ENCODE measurements at places on chromosomes 12 and 14.

DNA sequence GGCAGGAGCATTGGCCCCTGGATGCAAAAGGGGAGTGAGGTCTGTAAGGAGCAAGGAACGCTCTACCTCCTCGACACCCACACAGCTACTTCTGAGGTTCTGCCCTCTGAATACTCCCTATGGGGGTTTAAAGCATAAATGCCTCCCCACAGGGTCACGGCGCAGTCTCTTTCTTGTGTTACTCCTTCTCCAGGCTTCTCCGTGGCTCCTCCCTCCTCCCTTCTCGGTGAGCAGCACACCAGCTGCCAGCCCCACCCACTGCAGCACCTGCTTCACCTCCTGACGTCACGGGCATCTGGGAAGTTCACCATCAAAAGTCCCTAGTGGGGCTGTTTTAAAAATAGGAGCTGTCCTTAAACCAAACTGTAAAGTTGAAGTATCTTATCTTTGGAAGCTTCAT lies 67.3 kb downstream of the SPTB start:
- DNase-seq, result peak; percentile 63

DNA sequence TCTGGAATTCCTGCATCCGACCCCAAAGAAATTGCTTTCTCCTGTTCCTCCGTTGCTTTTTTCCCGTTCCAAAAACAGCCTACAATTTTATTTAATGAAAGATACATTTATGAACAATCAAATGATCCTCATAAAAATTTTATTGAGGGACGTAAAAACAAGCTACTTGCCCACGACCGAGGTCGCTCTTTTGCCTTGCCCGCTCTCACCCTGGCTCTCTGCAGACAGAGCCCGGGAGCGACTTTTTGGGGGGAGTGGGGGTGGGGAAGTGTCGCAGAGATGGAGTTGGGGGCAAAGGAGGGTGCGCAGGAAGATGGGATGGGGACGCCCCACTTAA lies 1.1 kb upstream of the HOXC9 start:
- DNase-seq, result no peak

DNA sequence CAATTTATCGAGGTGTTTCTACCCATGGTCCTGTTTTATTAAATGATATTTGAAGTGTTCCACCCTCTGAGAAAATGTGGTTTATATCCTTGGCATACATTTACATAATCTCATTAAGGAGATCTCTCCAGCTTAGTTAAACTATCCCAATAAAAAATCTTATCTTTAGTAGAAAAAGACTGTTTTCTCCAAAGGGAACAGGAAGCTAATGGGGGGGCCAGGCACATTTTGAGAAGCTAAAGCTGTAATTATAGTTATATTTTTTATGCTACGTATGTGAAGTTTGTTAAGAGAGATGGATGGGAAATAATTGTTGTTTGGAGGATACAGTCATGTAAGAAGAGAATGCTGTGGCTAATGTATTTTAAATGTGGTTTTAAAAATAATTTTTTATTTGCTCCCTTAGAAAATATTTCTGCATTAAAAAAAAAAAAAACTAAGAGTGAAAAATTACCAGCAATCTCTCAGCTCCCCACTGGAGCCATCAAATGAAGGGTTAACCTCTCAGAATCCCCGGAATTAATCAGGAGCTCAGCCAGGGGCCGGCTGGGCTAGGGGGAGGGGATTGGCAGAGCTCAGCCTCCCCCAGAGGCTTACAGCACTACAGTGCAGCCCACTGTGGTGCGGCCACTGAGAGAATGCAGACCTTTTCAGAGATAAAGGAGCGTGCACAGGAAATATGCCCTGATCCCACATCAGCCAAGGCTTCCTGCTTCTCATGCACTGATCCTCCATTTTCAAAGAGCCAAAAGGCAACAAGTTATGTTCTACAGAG lies 185.8 kb downstream of the EGLN3 start:
- no peak for DNase-seq

DNA sequence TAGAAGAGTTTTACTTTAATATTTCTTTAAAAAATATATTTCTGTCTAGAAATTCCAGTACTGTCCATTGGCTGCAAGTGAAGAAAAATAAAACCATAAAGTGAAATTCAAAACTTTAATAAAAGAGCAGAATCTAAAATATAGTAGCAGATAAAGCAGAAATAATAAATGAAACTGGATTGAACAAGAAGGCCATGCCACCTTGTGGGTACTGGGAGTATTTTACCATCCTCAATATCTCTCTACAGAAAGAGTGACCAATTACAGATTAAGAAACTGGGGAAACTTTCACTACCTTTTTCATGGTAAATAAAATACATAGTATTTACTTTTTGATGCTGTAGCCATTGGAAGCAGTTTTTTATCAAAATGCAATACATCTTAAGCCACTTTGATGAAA lies 220.5 kb downstream of the BCAT1 start:
- DNase-seq, result no peak

DNA sequence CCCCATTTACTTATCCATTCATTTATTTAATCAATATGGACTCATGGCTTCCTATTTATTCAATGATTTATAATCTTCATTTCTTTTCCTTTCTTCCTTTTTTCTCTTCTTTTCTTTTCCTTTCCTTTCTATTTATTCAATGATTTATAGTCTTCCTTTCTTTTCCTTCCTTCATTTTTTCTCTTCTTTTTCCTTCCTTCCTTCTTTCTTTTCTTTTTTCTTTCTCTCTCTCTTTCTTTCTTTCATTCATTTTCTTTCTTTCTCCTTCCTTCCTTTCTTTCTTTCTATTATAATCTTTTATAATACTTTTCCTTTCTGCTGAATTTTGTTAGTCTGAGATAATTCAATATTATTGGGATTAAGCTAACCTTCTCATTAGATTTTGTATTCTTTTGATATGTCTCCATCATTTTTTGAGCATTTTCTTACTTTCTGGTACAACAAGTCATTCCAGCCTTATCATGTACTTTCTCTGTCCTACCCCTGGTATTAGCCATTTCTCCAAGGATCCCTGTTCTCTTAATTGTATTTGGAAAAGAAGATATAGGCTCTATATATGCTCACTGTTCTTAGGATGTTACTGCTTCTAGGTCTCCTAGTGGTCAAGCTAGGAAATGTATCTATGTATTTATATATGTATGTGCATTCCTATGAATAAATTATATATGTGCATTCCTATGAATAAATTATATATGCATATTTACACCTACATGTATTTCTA lies 12.1 kb downstream of the LACRT start:
- DNase-seq, result no peak

DNA sequence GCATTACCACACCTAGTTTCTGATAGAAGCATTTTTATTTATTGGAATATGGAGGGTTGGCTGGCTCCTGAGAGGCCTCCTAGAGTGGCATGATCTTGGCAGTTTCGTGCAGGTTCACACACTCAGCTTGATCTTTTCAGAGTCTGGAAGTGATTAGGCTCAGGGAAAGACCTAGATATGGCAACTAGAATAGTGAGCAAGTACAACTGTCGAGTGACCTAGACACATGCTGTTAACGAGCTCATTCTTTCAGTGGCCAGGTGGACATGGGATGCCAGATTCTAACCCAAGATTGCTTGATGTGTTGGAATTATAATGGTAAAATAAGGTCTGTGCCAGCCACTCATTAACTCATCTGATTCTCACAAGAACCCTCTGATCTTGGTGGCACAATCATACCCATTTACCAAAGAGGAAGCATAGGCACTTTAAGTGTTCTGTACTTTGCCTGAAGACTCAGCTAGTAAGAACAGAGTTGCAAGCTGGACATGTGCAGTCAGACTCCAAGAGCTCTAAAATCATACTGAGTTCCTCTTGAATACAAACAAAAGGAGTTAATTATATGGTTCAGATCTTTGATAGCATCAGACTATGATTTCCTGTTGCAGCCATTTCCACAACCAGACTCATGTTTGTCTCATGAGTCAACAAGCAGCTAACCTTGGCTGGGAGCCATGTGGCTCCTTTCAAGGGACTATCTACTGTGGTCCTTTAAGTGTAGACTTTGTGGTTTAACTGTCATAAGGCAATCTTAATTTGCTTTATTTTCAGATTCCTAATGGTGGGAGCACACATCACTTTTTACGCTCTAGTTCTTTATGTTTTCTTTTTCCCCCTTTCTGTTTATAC lies 144.2 kb downstream of the PLEKHA5 start:
- DNase-seq, result peak; percentile 63

DNA sequence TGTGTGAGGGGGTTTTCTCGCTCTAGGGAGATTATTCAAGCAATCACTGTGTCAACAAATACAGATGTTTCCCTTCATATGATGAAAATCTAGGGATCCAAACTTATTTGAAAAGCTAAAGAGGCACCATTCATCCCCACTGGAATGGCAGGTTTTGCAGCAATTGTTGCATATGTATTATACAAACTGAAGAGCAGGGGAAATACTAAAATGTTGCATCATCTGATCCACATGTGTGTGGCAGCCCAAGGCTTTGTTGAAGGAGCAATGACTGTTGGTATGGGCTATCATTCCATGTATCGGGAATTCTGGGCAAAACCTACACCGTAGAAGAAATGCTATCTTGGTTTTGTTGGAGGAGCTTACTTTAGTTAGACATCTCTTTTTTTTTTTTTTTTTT lies 4.1 kb upstream of the PRPF40B start:
- no peak for DNase-seq

DNA sequence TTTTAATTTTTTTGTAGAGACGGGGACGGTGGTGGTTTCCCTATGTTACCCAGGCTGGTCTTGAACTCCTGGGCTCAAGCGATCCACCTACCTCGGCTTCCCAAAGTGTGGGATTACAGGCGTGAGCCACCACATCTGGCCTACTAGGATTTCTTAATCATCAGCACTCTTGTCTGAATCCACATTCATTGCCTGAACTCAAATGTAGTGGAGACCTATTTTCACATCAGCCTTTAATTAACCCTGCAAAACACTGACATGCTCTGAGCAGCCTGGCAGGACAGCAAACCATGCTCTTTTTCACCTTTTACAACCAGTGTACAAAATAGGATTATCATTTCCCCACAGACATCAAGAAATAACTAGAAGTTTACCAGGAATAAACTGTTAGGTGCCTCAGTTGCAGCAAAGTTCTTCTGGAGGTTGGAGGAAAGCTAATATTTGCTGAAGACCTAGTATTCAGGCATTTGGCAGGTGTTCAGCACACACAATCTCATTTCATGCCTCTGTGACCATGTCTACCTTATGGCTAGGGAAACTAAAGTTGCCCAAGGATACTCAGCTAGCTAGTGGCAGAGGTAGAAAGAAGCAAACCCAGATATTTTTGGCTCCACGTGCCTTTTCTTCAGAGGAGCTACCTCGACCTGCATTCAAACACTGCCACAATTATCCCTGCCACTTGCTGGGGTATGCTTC lies 37.7 kb downstream of the CFL2 start:
- peak; percentile 9 for DNase-seq

- no peak for DNase-seq
Measured at GRCh38 chr14:24298892-24299254, 707 bp downstream of the DHRS1 start.

DNA sequence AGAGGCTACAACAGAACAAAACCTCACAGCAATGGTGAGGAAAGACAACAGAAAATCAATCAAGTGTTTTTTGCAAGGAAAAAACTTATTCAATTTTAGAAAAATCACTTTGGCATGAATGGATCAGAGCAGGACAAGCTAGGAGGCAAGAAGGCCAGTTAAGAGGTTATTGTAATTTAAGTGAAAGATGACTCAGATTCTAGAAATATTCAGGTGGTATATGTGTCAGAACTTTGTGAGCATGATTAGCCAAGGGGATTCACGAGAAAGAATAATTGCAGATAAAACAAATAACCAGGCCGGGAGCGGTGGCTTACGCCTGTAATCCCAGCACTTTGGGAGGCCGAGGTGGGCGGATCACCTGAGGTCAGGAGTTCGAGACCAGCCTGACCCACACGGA lies 12.7 kb downstream of the GCH1 start:
- no peak for DNase-seq

DNA sequence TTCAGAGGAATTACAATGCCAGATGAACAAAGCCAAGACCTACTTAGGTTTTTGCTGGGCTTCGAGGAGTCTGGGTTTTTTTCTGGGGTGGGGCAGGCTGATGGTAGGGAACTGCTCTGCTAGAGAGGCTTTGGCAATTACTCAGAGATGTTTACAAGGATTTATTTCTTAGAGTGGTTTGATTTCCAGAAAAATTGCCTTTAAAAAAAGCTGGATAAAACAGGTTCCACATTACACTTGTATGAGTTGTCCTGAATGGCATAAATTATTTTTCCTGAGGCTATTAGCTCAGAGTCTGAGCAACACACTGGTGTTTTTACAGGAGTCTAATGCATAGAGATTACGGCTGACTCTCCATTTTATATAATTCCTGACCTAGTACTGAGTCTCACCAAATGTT lies 118.5 kb upstream of the FRMD6 start:
- no peak for DNase-seq

- no peak for DNase-seq
Measured at GRCh38 chr12:13067322-13067721, 23.1 kb downstream of the FAM234B start.

DNA sequence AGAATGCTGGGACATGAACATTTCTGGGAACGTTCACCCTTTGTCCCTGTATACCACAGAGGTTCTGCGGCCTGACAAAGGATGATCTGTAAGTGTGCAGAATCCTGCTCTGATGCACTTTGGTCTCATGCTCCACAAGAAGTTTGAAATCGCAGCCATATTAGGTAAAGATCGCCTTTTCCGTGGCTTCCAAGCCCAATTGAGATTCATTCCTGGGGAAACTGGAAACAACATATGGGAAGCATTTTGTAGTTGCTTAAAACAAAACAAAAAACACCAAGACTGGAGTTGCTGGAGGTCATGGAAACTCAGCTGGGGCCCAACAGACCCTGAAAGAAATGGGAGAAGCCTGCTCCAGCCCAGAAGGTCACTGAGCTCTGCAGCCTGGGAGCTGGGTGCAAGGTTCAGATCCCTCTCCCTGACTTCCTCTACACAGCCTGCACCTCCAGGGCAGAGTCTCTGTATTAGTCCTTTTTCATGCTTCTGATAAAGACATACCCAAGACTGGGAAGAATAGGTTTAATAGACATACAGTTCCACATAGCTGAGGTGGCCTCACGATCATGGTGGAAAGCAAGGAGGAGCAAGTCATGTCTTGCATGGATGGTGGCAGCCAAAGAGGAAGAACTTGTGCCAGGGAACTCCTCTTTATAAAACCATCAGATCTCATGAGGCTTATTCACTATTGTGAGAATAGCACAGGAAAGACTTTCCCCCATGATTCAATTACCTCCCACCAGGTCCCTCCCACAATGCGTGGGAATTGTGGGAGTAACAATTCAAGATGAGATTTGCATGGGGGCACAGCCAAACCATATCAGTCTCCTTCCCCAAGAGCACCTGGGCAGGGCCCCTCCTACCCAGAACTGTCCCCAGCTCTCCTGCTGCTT lies 60.8 kb upstream of the CHGA start:
- DNase-seq, result no peak

- DNase-seq, result no peak
Measured at GRCh38 chr12:43852744-43853143, 16.9 kb downstream of the TMEM117 start.

- no peak for DNase-seq
Measured at GRCh38 chr12:109698820-109699219, 14.8 kb upstream of the FAM222A start.

DNA sequence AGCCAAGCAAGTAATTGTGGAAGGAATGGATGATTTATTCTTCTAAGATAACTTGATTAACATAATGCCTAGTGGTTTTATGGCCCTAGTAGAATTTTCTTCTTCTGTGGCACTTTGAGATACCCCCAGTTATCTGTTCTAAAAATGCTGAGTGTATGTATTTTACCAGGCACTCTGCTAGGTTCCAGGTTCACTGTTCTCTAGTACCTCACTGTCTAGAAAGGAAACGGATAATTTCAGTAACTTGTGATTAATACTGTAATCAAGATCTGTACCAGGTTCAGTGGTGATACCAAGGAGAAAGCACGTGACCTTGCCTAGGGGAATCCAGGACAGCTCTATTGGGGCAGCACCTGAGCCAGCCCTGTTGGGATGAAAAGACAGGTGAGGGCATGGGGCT lies 8.0 kb downstream of the ANO6 start:
- no peak for DNase-seq

Measured in thyroid gland (tissue), 4 donors.